ENCODE measurements at places on chromosomes 13 and 19.

GRCh38 chr13:47865883-47866282 lies 135.2 kb downstream of the SUCLA2 start:
- DNase-seq: no peak

- no peak for DNase-seq
Observed at GRCh38 chr19:944171-944567, 18.3 kb downstream of the ARID3A start.

- DNase-seq: no peak
Observed at GRCh38 chr19:46945694-46946489, 73.7 kb upstream of the NPAS1 start.

DNA sequence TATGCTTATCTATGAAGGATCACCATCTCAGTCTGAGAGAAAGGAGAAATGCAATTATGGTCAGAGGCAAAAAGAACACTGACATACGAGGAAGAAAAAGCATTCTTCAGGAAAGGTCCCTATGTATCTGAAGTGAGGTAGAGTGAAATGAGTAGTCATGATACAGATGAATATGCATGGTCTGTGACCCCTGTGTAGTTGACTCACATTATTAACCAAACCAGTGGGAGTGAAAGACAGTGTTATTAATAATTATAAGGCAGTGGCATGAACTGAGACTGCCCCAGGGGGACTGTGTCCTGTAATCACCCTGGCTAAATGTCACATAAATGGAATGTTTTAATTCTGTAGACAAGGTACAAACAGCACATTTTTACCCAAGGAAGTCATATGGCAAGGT lies 1320.2 kb upstream of the PCDH9 start:
- DNase-seq: no peak

DNA sequence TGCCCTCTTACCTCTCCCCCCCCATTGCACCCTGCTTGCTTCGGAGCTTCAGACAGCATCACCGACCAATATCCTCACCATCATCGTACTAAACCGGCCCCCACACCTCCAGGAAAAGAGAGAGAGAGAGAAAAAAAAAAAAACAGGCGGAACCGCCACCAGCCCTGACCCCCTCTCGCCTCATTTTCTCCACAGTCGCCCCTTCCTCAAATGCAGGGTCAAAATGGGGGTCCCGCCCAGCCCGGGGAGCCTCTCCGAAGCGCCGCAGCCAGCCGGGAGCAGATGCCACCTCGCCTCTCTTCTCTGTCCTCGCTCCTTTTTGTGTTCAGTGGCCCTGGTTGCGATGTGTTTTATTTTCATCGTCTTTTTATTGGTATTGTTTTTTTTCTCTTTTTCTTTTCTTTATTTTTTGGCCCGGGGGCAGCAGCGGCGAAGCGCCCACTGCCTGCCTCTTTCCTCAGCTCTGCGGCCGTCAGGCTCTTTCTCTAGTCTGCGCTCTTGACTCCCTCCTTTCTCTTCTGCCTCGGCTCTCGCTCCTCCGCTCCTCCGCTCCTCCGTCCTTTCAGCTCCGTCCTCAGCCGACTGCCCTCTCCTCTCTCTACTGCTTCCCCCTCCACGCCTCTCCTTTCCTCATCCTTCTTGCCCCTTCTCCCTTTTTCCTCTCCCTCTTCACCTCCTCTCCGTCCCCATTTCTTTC lies 41.4 kb downstream of the DEDD2 start:
- no peak for DNase-seq

Measured in CD4-positive, alpha-beta T cell treated with Interleukin-12 subunit alpha and Interleukin-12 subunit beta, for 1 hour (primary cell).